ENCODE measurements at places on chromosomes 6 and 20.

DNA sequence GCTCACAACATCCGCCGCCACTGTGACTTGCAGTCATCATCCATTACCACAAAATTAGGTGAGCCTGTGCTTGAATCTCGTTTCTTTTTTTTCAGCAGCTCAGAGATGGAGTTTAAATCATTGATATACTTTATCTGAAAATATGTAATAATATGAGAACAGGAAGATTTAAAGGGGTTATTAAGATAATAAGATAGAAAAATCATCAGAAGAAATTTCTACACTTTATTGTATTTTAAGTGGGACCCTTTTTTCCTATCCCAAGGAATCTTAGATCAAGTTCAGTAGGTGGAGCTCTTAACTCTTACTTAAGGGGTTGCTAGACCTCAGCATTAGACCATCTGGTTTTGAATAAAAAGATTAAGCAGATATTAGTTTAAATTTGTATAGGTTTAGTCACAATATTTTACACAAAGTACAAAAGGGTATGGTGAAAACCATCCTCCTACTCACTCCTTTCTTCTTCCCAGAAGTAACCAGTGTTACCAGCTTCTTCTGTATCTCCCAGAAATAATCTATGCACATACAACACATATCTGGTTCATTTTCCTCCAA lies 9.4 kb upstream of the NCOA7 start:
- DNase-seq = no peak

DNA sequence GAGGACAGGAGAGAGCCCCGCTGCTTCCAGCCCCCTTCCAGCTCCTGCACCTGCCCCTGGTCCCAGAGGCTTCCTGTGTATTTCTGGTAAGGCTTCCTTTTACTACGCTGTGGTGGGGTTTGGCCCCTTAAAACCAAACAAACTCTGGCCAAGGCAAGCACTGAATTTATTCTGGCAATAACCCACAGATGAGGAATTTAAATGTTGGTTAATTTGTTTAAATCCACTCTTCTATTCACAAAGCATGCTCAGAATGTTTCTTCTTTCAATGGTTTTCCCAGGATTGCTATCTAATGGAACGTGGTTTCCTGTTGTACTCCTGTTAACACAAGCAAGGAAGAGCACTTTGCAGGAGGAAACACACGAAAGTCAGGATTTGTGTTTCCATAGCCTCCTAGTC lies 236.5 kb upstream of the FOXQ1 start:
- DNase-seq = no peak

DNA sequence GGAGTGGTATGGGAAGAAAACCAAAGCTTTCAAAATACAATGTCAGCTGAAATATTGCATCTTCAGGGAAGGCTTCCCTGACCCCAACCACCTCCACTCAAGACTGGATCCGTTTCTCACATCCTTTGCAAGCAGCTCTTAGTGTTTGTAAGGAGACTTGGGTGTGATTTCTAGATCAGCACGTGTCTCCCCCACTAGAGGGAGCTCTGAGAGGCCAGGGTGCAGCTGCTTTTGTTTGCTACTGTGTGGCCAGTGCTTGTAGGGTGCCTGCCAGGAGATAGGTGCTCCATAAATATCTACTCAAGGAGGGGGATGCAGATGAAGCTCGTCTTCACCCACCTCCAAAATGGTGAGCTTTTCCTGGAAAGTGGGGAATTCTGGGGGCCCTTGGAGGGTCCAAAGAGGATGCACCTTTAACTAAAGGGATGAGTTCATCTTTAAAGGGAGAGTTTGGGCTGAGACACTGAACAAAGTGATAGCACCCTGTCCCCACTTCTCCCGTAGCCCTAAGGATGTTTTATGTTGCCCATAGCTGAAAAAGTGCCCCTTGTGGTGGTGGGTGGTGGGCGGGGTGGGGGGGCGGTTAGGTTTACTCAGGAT lies 52.6 kb upstream of the MAFB start:
- DNase-seq = no peak

DNA sequence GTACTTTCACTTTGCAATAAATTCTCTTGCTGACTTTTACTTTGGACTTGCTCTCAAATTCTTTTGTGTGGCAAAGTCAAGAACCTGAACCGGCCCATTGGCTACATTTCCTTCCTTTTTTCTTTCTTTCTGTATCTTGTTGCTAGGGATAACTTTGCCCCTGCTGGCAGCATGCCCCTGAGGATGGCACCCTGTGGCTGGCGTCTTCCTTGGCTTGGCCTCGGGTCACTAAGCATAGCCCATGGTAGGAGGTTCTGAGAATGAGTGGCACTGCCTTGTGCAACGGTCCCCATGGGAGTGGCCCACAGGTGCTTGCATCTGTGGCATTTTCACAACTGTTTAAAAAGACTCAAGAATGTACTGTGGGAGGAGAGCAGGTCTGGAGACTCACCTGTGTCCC lies 14.0 kb upstream of the HLA-F start:
- no peak for DNase-seq

GRCh38 chr20:25025986-25026605 lies 31.8 kb downstream of the ACSS1 start:
- no peak for DNase-seq

GRCh38 chr6:136706430-136706829 lies 85.8 kb downstream of the MAP3K5 start:
- DNase-seq = no peak

DNA sequence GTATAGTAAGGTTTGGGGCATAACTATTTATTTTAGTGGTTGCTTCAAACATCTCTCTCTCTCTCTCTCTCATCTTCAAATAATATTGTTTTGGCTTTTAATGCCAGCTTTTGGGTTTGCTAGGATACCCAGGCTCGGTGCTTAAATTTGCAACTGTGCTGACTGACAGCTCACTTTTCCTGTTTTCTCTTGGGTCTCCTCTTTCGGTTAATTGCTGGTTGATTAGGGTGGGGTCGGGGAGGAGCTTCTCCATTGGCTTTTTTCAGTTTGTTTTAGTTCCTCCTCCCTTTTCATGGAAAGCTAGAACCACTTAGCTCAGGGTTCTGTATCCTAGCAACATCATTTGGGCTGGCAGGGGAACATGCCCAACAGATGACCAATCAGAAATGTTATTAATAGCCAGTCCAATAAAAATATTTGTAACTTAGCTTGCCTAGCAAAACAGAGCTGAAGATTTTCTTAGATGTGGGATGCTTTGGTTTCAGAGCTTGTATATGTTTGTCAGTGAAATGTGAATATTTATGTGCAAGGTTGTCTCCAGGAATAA lies 11.3 kb downstream of the TFAP2B start:
- no peak for DNase-seq

DNA sequence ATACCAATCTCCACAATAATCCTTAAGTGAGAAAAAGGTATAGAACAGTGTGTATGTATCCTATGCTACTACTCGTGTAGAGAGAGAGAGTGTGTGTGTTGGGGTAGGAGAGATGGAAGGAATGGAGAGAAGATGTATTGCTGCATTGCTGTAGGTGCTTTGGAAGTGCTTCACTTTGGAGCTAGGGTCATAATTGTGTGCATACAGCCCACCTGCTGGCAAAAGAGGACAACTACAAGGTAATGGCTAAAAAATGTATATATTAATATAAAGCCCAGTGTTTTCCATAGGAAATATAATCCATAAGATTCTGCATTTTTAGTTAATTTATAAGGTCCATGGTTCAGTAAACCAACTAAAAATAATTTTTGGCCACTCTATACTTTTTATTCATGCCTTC lies 36.1 kb downstream of the SERAC1 start:
- no peak for DNase-seq

DNA sequence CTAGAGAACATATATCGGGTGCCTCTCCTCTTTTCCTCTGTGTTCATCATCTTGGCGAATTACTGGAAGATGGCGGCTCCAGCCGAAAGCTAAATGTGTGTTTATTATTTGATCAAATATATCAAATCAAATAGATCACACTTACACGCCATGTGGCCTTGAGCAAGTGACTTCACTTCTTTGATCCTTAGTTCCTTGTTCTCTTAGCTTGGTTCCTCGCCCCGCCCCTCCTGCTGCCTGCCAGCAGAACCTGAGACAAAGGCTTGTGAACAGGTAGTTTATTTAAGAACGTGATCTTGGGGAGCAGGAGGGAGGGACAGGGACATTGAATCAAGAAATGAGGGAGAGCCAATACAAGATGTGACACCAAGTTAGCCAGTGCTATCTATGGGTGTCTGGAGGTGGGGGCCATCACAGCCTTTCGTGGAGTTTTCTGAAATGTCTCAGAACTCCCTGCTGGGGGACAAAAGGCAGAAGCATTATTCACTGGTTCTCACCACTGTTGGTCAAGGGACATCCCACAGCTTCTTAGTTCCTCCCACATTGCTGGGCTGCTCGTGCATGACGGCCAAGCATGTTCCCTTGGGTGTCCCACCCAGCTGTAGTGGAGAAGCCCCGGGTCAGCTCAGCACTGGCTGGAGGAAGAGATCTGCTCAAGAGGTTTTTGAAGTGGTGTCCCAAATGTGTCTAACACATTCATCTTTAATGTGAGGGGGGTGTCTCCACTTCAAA lies 44.9 kb upstream of the RNF24 start:
- no peak for DNase-seq

GRCh38 chr6:24426729-24427446 lies 24.2 kb downstream of the MRS2 start:
- no peak for DNase-seq

GRCh38 chr6:3522561-3523260 lies 65.9 kb upstream of the SLC22A23 start:
- DNase-seq = no peak

DNA sequence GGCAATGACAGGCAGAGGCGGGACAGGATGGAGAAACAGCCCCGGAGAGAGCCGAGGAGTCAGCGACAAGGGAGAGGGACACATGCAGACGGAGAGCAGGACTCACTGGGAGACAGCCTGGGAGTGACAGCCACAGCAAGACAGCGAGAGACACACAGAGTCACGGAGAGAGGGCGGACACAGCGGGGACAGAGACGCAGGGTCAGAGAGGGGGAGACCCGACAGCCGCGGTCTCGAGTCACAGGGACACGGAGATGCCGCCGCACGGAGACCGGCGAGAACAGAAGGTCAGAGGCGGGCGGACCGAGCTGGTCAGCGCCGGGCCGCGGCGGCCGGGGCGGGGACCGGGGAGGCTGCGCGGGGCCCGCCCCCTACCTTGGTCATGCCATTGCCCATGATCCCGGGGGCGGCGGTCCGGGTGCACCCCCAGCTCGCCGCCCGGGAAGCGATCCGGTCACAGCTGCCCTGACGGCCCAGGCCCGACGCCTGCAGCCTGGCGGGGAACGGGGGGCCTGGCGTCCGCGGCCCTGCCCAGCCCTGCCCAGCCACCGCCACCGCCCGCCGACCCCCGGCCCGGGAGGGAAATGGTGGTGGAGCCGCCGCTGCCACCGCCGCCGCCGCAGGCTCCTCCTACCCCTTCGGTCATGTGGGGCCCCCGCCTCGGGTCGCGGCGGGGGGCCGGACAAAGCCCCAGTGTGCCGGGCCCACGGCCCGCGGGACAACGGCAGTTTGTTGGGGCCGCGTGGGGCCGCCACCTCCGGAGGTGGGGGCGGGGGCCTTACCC lies at the start of the genes DUSP15 and TTLL9:
DUSP15 (minus strand) TSS at position 586 of the 784 bp plus-strand sequence; CDS start at position 396, 190 bp downstream.
TTLL9 (plus strand) TSS at position 693 of the 784 bp plus-strand sequence. CDS start 493 bp downstream, outside the sequence.
- no peak for DNase-seq

- no peak for DNase-seq
Measured at GRCh38 chr6:3186974-3187382, 29.6 kb upstream of the TUBB2A start.

- no peak for DNase-seq
Measured at GRCh38 chr20:47730744-47731143, 54.5 kb downstream of the SULF2 start.

DNA sequence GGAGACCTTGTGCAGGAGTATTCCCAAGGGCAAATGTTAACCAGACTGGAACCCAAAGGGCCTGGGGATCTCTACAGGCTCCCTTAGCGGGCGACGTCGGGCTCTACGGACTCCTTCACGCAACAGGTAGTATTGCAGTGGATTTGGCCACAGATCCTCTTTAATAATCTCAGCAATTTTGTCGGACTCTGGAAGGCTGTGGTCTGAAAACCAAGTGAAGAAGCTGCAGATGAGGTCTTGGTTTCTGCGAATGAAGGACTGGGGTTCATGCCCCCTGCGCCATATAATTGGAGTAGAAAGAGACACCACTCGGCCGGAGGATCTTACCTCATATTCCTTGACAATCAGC lies 1.3 kb downstream of the TSPYL1 start:
- DNase-seq = no peak

DNA sequence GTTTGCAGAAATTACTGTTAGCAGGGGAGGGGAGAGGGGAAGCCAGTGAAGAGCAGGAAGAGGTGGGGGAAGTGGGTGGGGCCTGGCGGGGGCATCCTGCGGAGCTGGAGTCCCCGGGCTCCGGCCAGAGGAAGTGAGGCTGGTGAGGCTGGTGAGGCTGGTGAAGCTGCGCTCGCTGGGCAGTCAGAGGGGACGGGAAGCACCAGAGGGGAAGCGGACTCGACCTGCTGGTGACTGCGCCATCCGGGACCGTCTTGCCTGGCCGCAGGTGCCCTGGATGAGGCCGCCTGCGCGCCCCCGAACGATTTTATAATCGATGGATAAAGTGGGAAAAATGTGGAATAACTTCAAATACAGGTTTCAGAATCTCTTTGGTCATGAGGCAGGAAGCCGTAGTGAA lies 635.3 kb upstream of the MARCKS start:
- no peak for DNase-seq

GRCh38 chr6:142975365-142975764 lies 30.4 kb upstream of the HIVEP2 start:
- no peak for DNase-seq

DNA sequence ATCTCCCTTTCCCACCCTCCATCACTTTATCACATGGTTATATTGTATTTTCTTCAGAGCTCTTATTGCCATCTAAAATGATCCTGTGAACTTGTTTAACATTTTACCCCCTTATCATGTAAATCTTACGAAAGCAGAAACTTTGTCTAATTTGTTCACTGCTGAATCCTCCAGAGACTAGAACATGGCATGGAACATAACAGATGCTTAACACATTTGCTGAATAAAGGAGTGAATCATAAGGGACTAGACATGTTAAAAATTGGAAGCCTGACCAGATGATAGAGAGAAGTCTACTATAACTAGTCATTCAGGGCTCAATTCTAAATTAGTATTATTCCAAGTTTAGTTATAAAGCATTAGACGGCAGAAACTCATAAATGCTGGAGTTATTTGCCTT lies 73.3 kb downstream of the MAN1A1 start:
- DNase-seq = no peak

- no peak for DNase-seq
Measured at GRCh38 chr6:149628875-149629510, 19.5 kb downstream of the KATNA1 start.

DNA sequence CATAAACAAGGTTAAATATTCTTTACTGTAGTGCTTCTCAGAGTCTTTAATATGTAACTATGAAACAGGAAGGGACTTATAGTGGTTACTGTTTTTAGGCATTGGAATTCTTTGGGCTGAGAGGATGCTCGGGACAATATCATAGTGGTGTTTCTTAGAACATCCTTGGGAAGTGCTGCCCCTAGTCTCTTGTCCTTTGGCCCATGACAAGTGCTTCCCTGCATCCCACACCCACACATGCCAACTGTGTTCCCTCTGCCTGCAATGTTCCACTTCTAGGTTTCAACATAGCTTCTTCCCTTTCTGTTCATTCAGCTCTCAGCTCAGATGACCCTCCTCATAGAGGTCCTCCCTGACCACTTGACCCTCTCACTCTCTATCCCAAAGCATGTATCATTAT lies 37.6 kb downstream of the CFAP61 start:
- DNase-seq = no peak
